ENCODE measurements at places on chromosomes 13 and 19.
A peak's percentile ranks its signal among the peaks of the same experiment; 100 is the strongest.

DNA sequence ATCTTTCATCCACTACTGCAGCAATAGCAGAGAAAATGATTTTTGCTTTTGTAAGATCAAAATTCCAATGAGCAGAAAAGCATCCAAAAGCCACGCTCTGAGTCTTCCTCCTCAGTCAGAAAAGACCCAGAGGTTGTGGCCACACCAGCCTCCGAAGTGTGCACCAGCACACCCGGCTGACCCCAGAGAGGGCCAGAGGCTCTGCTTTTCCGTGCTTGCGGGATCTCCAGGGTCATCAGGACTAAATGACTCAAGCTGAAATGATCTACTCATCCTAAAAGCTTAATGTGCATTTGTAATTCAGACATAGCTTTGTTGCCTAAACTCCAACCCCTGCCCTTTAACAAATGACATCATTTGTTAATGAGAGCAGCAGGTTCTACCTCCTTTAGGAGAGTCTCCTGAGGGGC is 16.5 kb downstream of the RXFP2 start:
- no peak for DNase-seq

DNA sequence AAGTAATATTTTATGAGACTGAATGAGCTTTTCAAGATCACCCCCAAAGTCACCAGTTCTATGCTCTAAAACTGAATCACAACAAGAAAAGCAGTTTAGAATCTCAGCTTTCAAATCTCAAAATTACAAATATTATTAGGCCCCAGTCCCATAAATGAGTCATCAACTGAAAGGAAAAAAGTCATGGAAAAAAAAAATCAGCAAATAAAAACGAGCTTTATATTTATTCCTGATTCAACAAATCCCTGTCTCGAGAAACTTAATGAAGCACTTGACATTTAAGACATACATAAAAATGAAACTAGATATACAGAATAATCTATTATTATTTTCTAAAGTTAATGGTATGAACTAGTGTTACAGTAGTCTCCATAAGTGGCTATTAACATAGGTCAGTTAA is 203.0 kb downstream of the DIAPH3 start:
- no peak for DNase-seq

GRCh38 chr19:43618921-43619261 is 538 bp downstream of the ZNF428 start:
- DNase-seq, result no peak

- no peak for DNase-seq
Measured at GRCh38 chr13:113766035-113766800, 7.2 kb downstream of the TMEM255B start.

- no peak for DNase-seq
Measured at GRCh38 chr19:16185768-16186123, 536 bp downstream of the FAM32A start.

GRCh38 chr13:78040205-78040830 is 121.7 kb upstream of the EDNRB start:
- no peak for DNase-seq

- DNase-seq, result no peak
Measured at GRCh38 chr19:5484398-5485285, 29.4 kb downstream of the ZNRF4 start.

GRCh38 chr19:22532388-22533300 is 101.5 kb upstream of the ZNF492 start:
- DNase-seq, result no peak

DNA sequence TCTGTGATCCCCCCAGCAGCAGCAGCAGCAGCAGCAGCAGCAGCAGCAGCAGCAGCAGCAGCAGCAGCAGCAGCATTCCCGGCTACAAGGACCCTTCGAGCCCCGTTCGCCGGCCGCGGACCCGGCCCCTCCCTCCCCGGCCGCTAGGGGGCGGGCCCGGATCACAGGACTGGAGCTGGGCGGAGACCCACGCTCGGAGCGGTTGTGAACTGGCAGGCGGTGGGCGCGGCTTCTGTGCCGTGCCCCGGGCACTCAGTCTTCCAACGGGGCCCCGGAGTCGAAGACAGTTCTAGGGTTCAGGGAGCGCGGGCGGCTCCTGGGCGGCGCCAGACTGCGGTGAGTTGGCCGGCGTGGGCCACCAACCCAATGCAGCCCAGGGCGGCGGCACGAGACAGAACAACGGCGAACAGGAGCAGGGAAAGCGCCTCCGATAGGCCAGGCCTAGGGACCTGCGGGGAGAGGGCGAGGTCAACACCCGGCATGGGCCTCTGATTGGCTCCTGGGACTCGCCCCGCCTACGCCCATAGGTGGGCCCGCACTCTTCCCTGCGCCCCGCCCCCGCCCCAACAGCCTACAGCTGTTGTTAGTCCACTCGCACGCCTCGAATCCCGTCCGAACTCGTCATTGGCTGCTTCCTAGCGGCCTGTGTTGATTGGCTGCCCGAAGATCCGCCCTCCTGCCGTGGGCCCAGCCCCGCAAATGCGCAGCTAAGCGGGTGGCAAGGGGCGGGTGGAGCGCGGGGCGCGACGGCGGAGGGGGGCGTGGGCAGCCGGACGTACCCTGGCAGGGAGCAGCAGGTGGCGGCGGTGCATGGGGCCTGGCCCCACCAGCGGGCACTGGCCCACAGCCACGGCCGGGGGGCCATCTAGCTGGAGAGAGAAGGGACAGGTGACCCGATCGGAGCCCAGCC is 1.4 kb upstream of the SIX5 start:
- DNase-seq, result peak; percentile 95

GRCh38 chr13:80684217-80684991 is 343.5 kb upstream of the SPRY2 start:
- no peak for DNase-seq

GRCh38 chr13:80903911-80904310 is 563.0 kb upstream of the SPRY2 start:
- no peak for DNase-seq

DNA sequence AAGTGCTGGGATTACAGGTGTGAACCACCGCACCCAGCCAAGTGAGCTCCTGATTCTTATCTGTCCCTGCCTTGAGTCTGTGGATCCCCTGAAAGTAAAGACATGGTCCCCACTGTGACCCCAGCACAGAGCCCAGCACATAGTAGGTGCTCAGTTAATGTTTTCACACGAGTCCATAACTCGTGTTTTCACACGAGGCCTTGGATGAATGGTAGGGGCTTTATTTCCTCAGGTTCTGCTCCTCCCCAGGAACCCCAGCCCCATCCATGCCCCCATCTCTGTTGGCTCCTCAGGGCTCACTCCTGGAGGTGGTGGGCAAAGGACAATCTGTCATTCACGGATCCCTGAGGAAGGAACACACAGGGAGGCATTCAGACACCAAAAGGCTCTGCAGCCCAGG is 23.6 kb upstream of the PDE4C start:
- DNase-seq, result no peak

DNA sequence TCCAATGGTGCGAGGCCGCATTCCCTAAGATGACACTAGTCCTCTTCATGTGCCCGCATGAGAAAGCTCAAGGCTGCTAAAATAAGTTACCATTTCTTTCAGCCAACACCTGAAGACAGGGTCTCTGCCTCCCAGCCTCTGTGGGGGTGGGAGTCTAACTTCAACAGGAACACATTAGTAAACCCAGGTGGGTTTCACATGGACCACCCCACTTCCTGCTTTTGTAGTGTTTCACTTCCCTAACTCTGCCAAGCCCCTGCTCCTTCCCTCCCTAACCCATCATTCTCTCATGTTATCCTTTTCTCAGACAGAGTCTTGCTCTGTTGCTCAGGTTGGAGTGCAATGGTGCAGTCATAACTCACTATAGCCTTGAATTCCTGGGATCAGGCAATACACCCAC is 783.6 kb downstream of the UQCRFS1 start:
- DNase-seq, result no peak

DNA sequence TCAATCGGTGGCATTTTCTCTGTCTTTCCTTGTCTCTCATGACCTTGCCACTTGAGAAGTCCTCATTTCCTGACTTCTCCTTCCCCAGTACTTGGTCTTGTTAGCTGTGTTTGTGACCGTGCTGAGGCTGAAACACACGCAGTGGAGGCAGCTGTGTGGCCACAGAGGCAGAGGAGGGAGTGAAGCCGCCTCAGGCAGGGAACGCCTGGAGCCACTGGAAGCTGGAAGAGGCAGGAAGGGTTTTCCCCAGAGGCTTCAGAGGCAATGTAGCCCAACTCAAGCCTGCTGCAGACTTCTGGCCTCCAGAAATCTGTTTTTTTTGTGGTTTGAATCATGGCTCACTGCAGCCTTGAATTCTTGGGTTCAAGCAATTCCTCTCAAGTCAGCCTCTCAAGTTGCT is 29.2 kb upstream of the ARGLU1 start:
- no peak for DNase-seq

- no peak for DNase-seq
Measured at GRCh38 chr13:37144661-37145060, 39.2 kb upstream of the CSNK1A1L start.

- no peak for DNase-seq
Measured at GRCh38 chr19:54160854-54161253, 1.3 kb upstream of the LENG1 start.

GRCh38 chr13:112506046-112506445 is 81.9 kb downstream of the TUBGCP3 start:
- no peak for DNase-seq

DNA sequence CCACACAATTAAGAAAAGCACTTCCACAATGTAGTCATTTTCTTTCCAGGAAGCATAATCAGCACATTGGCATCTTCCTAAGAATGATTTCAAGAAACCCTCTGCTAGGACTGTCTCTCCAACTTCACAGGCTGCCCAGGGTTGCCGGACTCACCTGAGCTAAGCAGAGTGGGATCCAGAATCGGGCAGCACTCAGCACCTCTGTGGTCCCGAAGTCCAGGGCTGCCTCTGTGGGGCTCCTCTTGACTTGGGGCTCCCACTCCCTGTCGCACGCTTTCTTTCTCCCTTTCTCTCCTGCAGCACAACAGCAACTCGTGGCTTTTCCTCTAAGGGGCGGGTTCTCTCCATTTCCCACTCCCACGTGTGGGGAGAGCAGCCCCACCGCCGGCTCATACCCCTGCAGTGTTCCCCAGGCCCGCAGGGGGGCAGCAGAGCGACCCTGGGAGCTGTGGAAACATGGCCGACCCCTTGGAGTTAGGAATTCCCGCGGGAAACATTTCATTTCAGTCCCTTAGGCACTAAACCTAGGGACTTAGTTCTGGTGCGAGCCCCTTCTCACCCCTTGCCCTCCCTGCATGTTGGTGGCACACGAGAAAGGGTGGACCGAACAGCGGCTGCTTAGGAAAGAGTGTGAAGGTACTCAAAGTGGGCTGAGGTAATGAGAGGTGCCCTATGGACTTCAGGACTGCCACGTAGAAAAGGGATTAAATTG is at the start of gene TMEM272:
Gene TMEM272 (minus strand): TSS at position 316 of the 712 bp plus-strand sequence. CDS start 6,647 bp downstream, outside the sequence.
- no peak for DNase-seq

GRCh38 chr13:54301085-54301484 is 1272.5 kb downstream of the OLFM4 start:
- DNase-seq, result no peak

DNA sequence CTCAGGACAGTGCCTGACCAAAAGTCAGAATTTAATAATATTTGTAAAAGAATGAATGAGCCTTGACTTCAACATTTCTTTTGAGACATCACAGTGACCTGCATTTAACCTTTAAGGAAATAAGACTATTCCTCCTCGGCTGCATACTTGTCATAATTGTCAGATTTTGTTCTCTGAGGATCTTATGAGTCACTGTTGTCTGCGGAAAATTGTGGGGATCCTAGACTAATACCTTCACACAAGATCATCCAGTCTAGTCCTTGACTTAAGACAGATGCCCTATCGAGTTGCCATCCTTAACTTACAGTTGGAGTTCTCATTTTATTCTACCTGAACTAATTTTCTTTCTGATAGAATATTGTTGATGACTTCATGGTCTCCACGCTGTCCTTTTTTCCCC is 198.4 kb downstream of the DLEU7 start:
- DNase-seq, result no peak

- no peak for DNase-seq
Measured at GRCh38 chr13:42396501-42396900, 124.5 kb downstream of the AKAP11 start.

DNA sequence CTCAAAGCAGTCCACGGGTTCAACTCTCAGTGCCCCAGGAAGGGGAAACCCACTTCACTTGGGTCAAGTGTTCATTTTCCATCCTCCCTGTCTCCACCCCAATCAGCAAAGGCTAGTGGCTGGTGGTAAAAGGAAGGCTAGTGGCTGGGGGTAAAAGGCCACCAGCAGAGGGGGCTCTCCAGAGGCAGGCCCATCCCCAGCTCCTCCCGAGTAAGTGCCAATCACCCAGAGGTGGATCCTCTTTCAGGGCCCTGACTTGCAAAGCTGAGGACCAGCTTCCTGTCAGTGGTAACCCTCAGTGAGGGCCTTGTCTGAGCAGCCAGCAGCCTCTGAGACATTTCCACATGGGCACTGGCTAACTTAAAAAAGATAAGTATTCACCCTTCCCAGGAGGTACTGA is 22.0 kb upstream of the TPT1 start:
- no peak for DNase-seq

- DNase-seq, result no peak
Measured at GRCh38 chr19:56838024-56838908, 2.3 kb downstream of the PEG3 start.

DNA sequence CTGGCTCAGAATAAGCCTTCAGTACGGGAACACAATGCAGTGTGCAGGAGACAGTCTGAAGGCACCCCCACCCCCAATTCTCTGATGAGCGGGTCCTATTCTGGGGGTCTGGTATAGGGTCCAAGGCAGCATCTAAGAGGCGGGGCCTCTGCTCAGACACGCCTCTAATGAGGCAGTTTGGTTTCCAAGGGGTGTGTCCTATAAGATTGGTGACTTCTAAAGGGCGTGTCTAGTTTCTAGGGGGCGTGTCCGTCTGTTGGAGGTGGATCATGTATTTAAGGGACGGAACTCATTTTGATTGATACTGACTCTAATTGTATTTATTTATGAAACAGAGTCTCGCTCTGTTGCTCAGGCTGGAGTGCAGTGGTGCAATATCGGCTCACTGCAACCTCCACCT is 8.7 kb downstream of the FIZ1 start:
- DNase-seq, result no peak

- DNase-seq, result no peak
Measured at GRCh38 chr13:60120617-60121336, 43.0 kb downstream of the DIAPH3 start.

DNA sequence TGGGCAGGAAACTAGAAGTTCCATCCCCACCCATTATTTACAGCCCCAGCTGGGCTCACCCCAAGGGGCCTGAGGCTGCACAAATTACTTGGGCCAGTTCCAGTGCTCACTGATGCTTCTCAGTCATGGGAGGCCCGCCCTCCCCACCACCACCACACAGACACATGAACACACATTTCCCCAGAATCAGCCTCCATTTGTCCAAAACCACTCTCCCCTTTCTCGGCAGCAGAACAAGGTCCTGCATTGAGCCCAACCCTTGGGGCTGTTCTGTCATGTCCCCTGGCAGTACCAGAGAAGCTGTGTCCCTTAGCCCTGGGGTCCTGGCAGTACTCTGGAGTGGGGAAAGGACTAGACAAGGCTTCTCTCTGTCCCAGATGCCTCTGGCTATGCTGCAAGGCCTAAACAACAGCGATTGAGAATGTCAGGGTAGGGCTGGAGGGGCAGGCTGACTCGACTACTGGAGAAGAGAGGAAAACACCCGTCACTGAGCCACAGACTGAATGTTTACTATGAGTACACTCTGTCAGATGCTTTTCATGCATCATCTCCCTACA is 21.8 kb downstream of the SAMD4B start:
- DNase-seq, result no peak

Data from smooth muscle cell of the brain vasculature (primary cell).